HS-5 (cell line): ENCODE measurements at places on chromosomes 6 and 20.

- DNase-seq = peak; percentile 53
Observed at GRCh38 chr6:47157653-47158219, 115.6 kb upstream of the ADGRF1 start.

GRCh38 chr20:3367089-3367488 lies 40.4 kb downstream of the DNAAF9 start:
- DNase-seq = no peak

- peak; percentile 49 for DNase-seq
Observed at GRCh38 chr6:107674995-107675738, 148.9 kb downstream of the SCML4 start.

DNA sequence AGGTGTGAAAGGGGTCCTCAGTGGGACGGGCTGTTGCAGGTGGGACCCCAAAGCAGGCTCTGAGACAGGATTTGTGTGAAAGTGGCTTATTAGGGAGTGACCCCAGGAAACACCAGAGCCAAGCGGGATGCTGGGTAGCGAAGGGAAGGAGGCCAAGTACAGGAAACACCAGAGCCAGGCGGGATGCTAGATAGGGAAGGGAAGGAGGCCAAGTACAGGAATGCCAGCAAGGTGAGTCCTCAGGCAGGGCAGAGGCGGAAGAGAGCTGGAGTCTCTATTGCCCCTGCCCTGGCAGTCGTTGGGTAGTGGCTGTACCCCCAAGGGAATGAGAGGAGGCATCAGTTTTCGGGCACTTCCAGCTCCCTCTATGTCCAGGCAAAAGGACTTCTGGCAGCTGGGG lies 30.5 kb upstream of the TGM2 start:
- no peak for DNase-seq

- DNase-seq = no peak
Observed at GRCh38 chr6:127243501-127243900, 23.2 kb upstream of the RNF146 start.

GRCh38 chr6:101522254-101522653 lies 128.7 kb downstream of the GRIK2 start:
- no peak for DNase-seq

GRCh38 chr6:56850626-56851025 lies 104.3 kb upstream of the BEND6 start:
- no peak for DNase-seq

- no peak for DNase-seq
Observed at GRCh38 chr20:54407459-54407858, 67.9 kb upstream of the DOK5 start.

DNA sequence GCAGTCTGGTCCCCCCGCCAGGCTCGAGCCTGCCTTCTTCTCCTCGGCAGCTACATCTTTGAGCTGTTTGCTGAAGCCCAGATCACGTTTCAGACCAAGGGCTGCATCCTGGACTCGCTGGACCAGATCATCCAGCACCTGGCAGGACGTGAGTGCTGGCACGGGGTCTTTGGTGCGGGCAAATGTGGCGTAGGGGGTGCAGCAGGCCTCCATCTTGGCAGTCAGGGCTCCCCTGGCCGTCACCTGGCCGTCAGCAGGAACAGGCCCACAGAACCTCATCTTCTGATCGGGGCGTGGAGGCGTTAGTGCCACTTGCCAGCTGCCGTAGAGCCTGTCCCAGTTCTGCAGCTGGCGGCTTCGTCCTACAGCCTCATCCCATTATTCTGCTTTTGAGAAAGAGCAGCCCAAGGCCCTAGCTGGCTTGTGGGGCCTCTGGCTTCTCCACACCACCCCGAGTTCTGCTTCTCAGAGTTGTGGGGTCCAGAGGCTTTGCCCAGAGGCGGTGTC lies 16.6 kb upstream of the TNFRSF6B start:
- no peak for DNase-seq

DNA sequence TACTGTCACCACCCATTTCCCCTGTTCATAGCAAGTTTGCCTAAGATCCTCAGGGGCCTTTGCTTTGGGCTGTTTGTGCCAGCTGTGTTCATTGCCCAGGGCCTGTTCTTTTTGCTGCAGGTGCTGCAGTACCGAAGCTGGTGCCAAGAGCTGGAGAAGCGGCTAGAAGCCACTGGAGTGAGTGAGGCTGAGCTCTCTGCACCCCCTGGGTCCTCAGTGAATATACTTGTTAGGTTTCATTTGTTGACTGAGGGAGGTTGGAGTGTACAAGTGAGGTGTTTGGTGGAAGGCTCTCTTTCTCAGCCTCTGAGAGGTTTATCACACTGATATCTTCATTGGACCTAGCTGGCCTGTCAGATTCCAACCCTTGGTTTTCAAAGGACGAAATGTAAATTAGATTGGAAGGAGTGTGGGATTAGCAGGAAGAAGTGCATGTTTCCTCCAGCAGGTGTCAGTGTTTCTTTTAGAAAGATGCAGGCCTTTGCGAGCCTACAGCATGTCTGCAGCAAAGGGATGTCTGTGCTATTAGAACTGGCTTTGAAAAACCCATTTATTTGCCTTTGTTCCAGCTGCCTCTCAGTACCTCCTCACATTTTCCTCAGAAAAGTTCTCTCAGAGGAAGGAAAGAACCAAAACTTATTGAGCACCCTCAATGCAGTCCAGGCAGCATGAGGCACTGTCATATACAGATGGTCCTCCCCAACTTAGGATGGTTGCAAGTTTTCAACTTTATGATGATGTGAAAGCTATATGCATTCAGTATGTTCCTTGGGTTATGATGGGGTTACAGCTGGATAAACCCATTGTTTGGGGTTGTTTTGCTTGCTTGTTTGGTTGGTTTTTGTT lies 8.3 kb downstream of the CEP250 start:
- no peak for DNase-seq

DNA sequence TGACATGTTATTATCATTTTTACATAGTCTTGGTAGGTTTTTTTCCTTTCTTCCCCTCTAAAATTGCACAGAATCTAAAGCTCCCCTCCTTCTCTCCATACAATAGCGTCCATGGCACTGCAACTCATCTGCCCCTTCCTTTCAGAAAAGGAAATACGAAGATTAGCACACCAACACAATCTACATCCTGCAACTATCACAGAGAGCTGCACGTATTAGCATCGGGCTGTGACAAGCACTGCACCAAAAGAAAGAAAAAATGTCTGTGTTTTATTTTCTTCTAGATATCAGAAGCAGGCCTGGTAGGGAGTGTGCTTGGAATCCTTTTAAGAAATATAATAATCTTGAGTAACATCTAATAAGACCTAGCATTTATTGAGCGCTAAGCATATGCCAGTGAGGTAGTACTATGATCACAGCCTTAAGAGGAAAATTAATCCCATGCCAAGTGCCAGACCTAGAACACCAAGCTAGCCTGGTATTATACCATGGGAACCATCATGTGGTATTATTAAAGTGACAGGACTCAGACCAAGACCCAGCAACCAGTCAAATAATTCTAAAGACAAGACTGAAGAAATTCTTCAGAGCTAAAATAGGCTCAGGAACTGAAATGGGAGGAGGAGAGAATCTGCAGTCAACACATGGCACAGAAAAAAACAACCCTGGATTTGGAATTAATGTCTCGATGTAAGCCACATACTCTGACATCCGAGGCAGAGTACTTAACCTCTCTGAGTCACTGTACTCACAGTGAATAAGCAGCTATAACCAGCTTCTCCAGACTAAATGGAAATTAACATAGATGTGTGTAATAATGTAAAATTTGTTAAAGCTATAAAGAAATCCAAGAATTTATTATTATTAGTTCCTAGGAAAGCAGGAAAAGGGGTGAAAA lies 124.3 kb downstream of the IPCEF1 start:
- peak; percentile 20 for DNase-seq

DNA sequence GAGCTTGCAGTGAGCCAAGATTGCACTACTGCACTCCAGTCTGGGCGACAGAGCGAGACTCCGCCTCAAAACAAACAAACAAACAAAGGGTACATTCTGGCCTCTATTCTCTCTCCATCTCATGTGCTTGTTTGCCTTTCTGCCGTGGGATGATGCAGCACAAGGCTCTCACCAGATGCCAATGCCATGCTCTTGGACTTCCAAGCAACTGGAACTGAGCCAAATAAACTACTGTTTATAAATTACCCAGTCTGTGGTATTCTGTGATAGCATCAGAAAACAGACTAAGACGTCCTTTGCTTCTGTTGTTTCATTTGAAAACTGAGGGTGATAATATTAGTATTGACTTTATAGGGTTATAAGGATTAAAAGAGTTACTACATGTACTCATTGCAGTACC lies 3.6 kb upstream of the BRD2 start:
- DNase-seq = no peak

DNA sequence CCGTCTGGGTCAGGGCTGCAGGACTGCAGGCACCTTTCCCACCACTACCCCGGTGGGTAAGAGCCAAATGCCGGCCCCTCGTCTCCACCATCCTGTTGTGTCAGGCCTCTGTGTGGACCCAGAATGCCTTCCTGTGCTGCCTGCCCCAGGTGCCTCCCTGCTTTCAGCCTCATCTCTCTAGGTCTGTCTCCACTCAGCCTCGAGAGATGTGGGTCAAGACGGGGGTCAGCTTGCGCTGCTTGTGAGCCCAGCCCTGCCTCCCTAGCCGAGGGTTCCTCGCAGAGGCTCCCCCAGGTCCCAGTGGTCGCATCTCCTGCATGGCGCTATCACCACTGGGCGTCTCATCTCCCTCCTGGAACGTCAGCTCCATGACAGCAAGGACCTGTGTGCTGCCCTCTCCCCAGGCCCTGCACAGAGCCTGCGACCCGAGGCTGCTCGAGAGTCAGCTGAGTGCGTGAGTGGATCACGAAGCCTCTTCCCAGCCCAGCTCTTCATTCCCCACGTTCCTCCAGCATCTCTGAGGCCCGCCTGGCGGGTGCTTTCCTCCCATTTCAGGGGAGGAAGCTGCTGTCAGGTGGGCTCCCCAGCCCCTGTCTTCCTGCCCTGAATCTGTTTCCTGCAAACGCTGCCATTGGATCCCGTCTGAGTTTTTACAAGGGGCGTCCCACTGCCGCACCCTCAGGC lies 38.7 kb upstream of the ZBP1 start:
- DNase-seq = no peak

DNA sequence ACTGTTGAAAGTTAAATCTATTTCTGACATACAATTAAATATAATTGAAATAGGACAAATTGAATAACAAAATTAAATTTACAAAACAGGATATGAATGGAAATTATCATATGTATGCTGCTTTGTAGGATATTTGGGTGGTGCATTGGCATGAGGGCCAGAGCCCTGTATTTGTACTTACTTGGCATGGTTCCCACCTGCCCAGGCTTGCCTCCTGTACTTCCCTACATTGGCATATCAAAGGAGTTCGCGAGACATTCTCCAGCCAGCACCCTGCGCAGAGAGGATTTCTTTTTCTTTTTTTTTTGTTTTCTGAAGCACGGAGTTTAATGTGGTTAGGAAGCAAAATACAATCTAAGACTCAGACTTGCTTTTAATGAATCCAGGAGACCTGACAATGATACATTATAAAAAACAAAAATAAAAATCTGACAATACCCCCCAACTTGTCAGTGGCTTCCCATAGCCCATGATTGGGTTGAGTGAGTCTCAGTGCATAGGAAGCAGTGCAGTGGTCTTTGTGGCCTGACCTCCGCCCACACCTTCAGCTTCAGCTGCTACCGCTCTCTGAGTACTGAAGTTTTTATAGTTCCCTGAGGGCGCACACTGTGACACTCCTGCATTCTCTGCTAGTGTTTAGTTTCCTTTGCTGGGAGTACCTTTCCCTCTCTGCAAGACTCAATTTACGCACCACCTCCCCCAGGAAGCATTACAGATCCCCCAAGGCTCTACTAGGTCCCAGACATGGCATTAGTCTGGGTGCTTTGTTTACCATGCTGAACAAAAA lies 440.8 kb downstream of the UTRN start:
- no peak for DNase-seq

DNA sequence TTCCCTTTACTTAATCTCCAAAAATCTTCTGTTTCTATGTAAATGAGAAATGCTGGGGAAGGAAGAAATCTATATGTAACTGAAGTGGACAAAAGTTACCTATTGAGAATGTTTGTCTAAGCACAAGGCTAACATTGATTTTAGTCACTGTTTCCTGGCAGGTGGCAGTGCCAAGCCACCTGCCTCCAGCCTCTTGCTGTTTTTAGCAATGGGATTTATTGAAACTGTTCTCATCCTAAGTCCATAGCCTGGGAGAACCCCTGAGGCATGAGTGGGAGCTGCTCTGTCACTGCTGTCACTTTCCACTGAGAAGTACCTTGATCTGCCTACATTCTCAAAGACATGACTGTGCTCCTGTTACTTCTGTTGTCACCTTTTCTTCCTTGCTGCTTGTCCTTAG lies 14.7 kb downstream of the ENPP3 start:
- no peak for DNase-seq

DNA sequence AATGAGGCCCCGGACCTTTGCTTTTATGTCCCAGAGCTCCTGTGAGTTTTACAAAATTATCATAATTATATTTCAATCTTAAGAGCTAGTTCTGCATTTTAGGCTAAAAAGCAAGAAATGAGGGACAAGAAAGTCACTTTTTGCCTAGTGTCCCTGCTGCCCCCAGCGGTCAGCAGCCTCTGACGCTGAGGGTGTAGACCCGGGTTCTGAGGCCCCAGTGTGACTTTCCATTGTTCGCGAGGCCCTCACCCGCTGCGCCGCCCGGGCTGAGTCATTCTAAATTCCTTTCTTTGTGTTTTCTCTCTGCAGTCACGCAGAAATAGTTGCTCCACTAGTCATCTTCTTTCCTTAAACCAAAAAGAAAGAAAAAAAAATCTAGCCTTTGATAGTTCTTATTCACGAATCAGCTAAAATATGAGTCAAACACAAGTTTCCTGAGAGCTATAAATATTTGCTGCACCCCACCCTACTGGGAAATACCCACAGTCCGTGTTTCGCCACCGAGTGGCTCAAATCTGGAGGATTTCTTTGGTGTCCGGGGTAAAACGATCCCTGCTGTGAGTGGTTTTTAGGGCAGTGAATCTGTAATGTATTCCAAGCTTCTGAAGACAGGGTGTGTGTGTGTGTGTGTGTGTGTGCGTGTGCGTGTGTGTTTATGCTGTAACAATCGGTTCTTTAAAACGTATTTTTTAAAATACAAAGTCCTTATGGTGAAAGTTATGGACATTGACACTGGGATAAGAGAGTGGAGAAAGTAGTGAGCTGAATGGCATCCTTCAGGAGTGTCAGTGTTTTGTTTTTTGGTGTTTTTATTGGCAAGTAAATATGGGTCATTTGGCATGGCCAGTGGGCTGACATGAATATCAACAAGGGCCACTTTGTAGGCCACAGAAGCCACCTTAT lies 59.7 kb upstream of the EEF1A1 start:
- peak; percentile 97 for DNase-seq

DNA sequence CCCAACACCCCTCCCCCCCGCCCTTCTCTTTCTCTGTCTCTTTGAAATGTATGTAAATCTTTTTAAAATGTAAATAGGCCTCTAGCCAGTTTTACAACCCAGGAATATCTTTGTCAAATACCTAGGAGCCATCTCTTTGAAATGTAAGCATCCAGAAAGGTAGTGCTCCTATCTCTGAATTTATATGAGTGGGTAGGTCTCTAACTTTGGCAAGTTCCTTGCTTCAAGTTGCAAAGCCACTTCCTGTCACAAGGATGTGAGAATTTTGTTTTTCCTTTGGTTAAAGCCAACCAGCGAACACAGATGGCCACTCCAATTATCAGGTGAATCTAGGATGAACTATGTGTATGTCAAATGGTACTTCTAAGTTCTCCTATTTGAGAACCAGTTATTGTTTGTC lies 6.2 kb upstream of the DEFB132 start:
- no peak for DNase-seq
